ENCODE measurements at places on chromosomes 2 and 18.

- DNase-seq, result no peak
These were observed 99.4 kb upstream of the GALNT5 start for GRCh38 chr2:157158111-157158510.

- no peak for DNase-seq
These were observed 445 bp downstream of the C1GALT1C1L start for GRCh38 chr2:43675646-43676321.

- no peak for DNase-seq
These were observed 28.8 kb upstream of the EFEMP1 start for GRCh38 chr2:55952415-55952814.

DNA sequence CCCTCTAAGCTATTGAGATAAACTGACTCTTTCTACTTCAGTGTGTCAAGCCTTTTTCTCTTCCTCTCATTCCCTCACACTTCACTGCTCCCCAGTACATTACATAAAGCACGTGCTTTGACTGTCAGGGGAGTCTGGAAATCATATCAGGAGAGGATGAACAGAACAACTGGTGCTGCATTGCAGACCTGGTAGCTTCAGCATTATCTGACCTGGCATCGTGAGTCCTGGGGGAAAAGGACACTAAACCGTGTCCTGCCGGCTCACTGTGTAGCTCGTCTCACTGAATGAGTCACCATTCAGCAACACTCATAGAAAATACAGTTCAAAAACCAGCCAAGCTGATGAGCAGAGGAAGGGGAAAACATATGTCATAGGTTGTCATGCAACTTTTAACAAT is 108.5 kb upstream of the UNC80 start:
- DNase-seq, result no peak

DNA sequence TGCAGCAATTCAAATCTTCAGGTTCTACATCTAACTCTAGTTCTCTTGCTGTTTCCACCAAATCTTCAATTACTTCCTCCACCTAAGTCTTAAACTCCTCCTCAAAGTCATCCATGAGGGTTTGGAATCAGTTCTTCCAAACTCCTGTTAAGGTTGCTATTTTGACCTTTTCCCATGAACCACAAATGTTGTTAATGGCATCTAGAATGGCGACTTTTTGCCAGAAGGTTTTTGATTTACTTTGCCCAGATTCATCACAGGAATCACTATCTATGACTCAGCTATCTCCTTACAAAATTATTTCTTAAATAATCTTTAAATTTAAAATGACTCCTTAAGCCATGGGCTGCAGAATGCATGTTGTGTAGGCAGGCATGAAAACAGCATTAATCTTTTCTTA is 368.9 kb upstream of the TNP1 start:
- DNase-seq, result no peak

GRCh38 chr2:203948733-203949132 is 12.2 kb downstream of the ICOS start:
- DNase-seq, result no peak

- DNase-seq, result no peak
These were observed 75.4 kb upstream of the HNMT start for GRCh38 chr2:137888845-137889244.

GRCh38 chr2:212959471-212960117 is 191.8 kb downstream of the IKZF2 start:
- DNase-seq, result no peak

GRCh38 chr2:200430017-200430416 is 79.9 kb downstream of the KCTD18 start:
- DNase-seq, result no peak

GRCh38 chr2:74708296-74708695 is 54.2 kb downstream of the SEMA4F start:
- no peak for DNase-seq

DNA sequence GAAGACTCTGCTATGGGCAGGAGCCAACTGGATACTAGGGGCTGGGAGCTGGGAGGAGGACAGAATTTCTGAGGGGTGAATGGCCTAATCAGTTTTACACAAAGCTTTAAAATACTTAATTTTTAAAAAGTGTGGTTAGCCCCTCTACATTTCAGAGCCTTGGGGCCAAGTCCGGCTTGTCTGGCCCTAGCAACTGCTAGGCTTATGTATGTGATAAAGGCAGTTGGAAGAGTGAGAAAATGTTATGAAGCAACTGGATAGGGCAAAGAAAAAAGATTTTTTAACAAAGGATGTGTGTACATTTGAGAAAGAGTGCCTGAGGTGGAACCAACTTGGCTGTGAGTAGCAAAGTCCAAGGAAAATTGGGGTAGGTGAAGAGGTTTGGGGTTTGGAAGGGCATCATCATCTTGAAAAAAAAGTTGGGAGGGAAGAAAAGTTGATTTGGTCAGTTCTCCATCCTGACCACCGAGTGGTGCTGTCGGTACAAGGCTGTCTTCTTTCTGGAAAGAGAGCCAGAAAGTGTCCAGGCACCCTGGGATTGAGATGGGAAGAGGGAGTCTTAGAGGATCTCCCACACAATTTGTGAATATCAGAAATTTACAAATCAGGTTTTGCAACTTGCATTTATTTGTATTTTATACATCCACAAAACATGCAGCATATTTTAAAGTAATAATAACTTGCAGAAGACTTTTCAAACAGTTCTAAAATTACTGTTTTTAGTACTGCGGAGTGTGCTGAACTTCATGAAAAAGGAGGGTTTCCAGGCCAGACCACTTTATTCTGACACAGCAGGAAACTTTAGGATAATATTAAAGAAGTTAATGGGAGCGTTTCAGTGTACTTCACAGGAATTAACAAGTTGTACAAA is 10.5 kb upstream of the CDK15 start:
- DNase-seq, result no peak

DNA sequence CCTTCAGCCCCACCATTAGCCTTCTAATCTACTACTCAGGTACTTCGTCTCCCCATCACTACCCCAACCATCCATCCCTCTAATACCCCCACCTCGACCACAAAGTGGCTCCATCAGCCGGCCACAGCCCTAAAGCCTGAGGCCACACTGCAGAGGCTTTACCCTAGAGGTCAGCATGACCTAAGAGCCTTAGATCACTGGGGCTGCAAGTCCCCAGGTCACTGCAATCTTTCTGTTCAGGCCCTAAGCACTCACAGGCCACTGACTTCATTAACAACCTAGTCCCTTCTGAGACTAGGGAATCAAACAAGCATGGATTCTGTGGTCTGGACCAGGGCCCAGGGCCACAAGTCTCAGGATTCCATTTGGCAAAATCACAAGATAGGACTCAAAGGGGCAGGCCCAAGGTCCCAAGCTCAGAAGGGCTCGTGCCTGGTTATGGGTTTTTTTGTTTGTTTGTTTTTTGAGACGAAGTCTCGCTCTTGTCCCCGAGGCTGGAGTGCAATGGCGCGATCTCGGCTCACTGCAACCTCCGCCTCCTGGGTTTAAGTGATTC is 37.0 kb upstream of the PKDCC start:
- no peak for DNase-seq

- no peak for DNase-seq
These were observed 67.3 kb upstream of the SH3RF3 start for GRCh38 chr2:109061736-109062135.

- no peak for DNase-seq
These were observed 2.7 kb downstream of the CDH7 start for GRCh38 chr18:65753520-65753919.

DNA sequence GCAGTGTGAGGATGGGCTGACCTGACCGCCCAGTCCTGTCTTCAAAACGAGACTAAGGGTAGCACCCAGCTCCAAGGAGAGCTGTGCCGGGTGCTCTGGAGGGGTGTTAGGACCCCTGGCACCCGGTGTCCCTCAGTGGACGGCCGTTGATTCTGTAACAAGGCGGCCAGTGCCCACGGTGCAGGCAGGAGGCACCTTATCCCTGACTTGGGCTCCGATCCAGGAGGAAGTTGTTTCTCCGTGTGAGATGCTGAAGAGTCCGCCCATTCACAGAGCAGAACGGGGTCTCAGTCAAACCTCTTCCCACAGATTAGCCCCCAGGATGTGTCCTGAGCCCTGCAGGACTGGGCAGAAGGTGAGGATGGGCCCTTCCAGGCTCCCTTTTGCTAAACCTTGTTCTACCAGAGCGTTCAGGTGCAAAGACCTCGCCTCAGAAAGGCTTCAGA is 123.0 kb downstream of the NFATC1 start:
- no peak for DNase-seq

GRCh38 chr18:27847412-27847811 is 329.5 kb downstream of the CDH2 start:
- DNase-seq, result no peak

GRCh38 chr2:168708080-168708479 is 94.4 kb upstream of the NOSTRIN start:
- DNase-seq, result no peak

DNA sequence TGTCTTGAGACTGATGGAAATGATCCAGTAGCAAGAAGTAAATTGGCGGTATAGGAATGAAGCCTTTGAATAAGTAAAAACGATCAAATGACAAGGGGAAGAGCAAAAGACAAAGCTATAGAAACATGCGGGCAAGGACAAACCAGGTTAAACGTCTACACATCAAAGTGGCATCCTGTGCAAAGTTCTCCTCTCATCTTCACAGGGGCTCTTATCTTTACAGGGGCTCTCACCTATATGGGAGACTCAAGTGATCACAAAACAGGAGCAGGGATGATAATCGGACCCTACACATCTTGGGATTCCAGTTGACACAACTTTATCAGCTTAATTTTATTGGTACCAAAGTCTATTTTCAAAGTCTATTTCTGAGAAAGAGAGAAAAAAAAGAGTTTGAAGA is 1778.9 kb upstream of the CELF4 start:
- no peak for DNase-seq

- no peak for DNase-seq
These were observed 158.7 kb downstream of the HAUS1 start for GRCh38 chr18:46262856-46263255.

DNA sequence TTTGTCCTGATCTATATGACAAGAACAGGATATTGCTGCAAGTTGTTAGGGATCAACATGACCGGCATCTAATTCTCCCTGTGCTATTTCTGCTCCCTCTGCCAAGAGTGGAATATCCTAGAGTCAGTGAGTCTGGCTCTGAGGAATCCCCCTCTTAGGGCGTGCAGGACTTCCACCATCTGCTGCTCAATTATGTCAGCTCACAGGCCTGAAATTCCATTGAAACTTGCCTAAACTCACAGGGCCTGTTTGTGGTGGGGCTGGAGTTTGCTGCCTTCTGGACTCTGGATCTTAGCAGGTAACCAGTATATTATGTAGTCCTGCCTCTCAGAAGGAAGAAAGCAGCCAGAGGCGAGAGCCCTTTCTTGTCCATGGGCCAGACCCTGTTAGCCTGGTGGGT is 323.0 kb downstream of the TSN start:
- no peak for DNase-seq

DNA sequence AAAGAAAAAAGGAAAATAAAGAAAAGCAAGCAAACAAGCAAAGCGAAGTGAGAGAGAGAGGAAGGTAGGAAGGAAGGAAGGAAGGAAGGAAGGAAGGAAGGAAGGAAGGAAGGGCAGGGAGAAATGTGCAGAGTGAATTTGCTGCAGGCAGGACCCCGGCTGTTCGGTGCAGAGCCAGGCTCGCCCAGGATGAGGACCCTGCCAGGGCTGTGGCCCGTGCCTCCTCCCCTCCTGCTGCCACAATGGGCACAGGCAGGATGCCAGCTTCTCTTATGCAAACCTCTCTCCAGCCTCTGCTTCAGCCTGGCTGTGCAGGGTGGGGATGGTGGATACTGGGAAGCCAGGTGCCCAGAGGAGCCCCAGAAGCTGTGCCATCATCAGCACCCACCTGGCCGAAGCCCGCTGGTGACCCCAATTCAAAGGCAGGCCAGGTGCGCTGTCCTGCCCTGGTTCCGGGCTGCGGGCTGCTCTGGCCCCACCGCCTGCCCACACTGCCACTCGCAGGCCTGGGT is 3.2 kb downstream of the GPR17 start:
- DNase-seq, result no peak

DNA sequence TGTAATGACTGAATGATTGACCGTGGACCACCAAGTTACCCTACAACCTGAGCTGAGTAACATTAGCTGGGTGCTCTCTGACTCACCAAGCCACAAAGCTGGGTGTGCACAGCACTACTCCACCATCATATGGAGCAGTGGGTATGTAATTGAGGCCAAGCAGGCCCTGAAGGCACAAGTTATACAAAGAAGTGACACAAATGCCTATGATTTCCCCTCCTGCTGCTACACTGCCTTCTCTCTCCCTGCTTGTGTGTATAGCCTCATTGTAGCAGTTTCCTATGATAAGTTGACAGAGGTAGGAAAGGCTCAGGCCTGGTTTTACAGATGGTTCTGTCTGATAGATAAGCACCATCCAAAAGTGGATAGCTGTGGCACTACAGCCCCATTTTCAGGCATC is 1327.2 kb upstream of the DDX18 start:
- no peak for DNase-seq

DNA sequence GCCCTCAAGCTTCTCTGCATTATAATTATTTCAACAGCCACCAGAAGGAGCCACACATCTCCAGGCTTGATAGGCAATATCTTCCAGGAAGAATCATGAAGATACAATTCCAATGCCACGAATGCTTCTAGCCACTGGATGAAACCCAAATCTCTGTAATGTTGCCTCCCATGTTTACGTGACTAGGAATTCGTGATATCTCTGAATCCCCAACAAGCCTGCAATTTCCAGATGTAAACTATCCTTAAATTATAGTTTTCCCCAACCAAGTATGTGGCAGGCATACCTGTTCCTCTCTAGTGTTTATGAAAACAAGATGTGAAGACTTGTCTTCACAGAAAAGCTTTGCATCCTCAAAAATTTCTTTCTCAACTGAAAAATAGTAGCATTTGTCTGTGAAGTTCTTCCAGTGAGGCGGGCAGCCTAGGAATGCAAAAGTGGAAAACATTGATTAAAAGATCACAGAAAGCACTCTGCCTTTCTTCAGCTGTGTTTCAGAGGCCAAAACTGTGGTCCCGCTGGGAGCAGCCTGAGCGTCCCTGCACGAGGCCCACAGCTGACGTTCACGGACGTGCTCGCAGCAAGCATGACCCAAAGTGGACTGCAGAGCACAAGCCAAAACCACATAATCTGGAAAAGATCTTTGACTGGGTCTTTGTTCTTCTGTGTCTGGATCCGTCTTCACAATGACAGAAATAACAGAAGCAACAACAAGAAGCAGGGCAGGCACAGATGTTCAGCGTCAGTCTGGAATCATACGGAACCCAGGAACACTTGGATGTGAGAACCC is 65.1 kb upstream of the THOC1 start:
- no peak for DNase-seq

DNA sequence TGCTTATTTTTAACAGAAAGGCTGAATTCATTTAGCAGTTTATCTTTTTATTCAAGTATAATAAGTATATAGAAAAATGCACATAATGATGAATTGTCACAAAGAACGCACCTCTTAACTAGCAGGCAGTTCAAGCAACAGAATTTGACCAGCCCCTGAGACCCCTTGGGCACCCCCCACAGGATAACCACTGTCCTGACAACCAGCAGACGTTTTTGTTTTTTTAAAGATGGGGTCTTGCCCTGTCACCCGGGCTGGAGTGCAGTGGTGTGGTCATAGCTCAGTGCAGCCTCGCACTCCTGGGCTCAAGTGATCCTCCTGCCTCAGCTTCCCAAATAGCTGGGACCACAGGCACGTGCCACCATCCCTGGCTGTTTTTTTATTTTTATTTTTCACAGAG is 14.0 kb downstream of the PRELID3A start:
- DNase-seq, result no peak

GRCh38 chr2:202378662-202379358 is 2.7 kb downstream of the BMPR2 start:
- no peak for DNase-seq

- no peak for DNase-seq
These were observed 56.2 kb downstream of the HNMT start for GRCh38 chr2:138020432-138020831.

- DNase-seq, result no peak
These were observed 62.4 kb downstream of the ANKRD62 start for GRCh38 chr18:12155996-12156395.

- DNase-seq, result no peak
These were observed 419.3 kb downstream of the ZNF516 start for GRCh38 chr18:76075777-76076176.
